ENCODE measurements at places on chromosomes 3 and 15.

DNA sequence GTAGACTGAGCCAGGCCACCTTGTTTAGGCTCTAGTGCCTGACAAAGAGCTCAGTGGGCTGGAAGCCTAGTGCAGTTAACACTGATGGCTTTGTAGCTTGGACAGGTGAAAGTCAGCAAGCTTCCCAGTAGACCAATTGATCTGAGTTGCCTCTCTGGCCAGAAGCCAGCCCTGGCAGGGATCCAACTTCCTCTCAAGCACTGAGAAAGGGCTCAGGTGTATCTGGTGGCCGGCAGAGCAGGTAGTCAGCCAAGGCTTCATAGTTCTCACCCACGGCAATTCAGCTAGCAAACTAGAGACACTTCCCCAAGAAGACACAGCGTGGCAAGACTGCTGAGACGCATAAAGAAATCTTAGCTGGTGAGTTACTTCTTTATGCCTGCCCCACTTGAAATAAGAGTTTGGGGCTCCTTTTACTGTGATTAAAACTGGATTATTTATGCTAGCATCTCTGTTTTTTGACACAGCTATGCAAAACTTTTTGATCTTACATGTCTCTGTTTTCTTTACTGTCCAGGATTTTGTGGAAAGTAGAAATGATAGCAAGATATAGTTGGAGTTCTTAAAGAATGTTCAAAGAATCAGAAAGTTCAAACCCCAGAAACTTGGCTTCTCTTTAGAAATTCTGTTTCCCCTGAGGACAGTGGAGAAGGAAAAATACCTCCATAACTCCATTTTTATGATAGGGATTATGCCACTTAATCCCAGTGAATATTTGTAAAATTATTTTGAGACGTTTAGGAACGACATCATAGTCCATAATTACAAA is 8.4 kb upstream of the CA12 start:
- peak; percentile 9 for ATAC-seq

DNA sequence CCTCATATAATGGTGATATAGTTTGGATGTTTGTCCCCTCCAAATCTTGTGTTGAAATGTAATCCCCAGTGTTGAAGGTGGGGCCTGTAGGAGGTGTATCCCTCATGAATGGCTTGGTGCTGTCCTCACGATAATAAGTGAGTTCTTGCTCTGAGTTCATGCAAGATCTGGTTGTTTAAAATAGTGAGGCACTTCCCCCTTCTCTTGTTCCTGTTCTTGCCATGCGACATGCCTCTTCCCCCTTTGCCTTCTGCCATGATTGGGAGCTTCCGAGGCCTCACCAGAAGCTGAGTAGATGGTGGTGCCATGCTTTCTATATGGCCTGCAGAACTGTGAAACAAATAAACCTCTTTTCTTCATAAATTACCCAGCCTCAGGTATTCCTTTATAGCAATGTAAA is 39.2 kb downstream of the REC114 start:
- ATAC-seq = no peak

DNA sequence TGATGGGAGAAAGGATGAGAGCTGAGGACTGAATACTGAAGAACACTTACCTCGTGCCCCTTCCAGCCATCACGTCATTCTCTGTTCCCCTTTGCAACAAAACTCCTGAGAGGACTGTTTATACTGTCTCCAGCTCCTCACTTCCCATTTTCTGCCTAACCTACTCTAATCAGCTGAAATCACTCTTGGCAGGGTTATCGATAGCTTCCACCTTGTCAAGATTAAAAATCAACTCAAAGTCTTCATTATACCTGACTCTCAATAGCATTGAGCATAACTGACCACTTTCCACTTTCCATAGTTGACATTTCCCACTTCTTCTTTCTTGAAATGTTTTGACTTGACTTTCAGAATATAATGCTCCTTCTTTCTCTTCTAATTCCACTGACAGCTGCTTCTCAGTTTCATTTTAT is 4.3 kb downstream of the BTBD1 start:
- ATAC-seq = no peak

DNA sequence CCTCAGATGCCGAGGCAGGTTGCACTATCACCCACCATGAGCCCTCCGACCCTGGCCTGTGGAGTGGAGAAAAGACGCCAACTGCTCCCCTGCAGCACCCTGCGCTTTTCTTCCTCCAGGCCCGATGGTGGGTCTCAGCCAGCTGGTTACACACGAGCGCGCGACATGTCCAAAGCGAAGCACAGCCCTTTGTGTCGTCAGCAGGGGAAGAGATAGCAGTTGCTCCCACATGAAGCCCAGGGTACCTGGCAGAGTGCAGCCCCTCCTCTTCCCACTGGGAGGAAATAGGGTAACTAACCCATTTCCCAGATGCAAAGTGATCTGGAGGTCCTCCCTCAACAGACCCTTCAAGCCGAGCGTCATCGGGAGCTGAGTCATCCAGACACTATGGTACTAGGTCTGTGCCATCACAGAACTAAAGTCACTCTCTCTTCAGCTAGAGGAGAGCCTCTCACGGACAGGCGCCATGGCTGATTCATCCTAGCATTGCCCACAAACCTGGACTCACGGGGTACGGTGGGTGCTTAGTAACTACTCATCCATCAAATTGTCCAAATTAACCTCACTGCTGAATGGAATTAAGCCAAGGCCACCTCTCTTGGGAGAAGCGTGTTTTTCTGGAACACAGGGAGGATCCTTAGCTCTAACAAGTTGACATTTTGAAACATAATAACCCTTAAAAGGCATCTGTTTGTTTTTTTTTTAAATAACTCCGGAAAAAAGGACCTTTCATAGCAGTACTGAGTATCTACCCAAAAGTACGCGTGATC is 45.2 kb upstream of the BDH1 start:
- no peak for ATAC-seq

- ATAC-seq = no peak
Measured at GRCh38 chr3:41441139-41441538, 241.8 kb downstream of the CTNNB1 start.

- ATAC-seq = no peak
Measured at GRCh38 chr3:5006755-5007202, 27.5 kb downstream of the BHLHE40 start.

DNA sequence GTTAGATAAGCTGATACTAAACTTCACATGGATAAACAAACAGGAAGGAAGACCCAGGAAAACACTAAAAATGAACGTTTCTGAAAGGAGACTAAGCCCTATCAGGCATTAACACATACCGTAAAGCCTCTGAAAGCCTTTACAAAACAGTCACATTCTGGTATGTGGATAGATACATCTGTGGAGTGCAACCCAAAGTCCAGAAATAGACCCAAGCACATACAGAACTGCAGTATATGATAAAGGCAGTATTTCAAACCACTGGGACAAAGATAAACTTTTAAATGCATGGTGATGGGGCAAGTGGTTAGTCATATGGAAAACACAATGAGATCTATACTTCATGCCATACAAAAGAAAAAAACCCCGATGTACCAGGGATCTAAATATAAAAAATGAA is 26.0 kb downstream of the DCBLD2 start:
- no peak for ATAC-seq

DNA sequence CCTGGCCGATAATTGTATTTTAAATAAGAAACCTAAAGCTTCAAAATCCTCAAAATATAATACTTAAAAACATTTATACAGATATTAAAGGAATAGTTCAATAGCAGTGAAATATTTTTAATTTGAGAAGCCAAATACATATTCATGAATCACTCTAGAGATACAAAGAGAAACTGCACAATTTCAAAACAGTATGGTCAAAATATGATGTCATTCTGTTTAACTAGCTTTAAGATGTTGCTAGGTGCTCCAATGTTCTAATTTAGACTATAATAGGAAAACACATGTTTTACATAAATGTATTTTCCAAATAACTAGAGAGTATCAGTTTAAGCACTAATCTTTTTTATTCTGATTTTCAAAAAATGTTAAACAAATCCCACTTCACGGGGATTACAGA is 10.3 kb upstream of the NRROS start:
- no peak for ATAC-seq

GRCh38 chr3:32960404-32961170 is 9.1 kb downstream of the CCR4 start:
- ATAC-seq = no peak

DNA sequence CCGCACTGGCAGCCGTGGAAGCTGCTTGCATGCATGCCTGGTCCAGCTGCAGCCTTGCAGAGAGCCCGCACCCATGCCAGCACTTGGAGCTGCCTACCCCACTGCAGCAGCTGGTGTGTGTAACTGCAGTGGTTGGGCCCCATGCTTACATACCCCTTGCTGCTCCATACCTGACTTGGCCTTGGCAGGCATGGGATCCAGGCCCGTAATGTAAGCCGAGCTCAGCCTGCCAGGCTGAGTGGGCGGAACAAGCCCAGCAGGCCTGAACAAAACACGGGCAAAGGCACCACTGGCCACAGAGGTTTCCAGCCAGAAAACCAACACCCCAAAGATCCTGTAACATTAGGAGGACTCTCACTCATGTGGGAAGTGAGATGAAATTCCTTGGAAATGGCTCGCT is 48.3 kb downstream of the SLC6A20 start:
- ATAC-seq = peak; percentile 30

DNA sequence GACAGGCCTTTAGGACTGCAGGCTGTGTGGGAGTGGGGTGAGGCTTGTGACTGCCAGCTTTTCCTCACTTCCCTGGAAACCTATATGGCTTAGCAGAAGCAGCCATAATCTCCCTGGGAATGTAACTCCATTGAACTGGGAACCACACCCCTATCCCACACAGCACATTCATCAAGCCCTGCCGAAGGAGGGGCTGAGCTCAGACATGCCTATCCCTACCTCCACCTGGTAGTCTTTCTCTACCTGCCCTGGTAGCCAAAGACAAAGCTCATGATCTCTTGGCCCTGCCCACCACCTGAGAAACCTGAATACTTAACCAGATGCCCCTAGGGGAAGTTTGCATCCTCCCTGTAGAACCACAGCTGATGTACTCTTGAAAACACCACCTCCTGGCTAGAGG is 219.8 kb downstream of the UNC13C start:
- no peak for ATAC-seq

DNA sequence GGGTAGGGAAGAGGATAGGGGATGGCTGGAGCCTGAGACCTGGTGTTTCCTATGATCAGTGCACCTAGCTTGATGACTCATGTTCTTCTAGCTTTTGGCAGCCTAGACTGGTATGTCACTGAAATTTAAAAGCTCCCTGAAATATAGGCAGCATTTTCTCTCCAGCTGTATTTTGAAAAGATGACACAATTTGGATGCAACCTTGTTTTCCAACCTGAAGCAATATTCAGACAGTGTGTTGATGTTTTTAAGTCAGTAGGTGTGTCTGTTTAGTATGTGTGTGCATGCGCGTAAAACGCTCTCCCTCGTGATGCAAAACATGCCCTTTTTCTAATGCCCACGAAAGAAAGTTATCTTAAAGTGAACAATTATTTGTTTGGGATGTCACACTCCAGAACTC is 58.5 kb downstream of the RPL22L1 start:
- ATAC-seq = peak; percentile 67

GRCh38 chr3:183064475-183064874 is 34.8 kb downstream of the MCCC1 start:
- ATAC-seq = no peak

- ATAC-seq = no peak
Measured at GRCh38 chr3:189655617-189656016, 24.4 kb downstream of the TP63 start.

DNA sequence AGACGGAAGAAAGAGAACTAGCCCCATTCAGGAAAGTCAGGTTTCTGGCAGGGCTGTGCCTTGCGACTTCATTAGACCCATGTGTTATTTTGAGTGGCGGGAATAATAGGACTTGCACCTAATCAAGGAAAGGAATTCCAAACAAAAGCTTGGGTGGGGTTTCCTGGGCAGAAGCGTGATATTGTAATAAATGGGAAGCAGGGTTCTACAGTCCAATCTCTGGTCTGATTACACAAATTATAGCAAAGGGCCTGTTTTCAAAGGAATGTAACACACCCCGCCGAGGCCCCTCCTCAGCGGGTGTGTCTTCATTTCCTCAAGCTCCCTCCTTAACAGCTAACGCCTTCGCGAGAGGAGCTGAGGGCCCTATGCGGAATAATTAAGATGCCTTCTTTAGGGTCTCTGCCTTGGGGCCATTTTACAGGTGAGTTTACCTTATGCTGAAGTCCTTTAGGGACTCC is 396.0 kb upstream of the C2CD4B start:
- no peak for ATAC-seq

DNA sequence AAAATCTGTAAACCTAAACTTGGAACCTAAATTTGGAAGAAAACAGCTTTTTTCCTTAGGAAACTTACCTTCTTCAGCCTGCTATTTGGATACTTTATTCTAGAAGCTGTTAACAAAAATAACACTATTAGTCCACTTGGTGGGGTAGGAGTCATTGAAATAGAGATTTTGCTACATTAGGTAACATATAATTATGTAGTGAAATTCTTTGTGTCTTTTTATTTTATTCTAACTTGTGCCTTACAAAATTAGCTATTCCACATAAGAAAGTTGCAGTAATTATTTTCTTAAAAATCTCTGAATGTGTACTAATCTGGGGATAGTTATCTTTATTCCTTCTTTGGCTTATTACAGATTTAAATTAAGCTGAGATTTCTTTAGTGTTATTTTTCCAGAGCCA is 360.4 kb upstream of the ROBO2 start:
- no peak for ATAC-seq

GRCh38 chr3:181987736-181988135 is 276.0 kb downstream of the SOX2 start:
- no peak for ATAC-seq

DNA sequence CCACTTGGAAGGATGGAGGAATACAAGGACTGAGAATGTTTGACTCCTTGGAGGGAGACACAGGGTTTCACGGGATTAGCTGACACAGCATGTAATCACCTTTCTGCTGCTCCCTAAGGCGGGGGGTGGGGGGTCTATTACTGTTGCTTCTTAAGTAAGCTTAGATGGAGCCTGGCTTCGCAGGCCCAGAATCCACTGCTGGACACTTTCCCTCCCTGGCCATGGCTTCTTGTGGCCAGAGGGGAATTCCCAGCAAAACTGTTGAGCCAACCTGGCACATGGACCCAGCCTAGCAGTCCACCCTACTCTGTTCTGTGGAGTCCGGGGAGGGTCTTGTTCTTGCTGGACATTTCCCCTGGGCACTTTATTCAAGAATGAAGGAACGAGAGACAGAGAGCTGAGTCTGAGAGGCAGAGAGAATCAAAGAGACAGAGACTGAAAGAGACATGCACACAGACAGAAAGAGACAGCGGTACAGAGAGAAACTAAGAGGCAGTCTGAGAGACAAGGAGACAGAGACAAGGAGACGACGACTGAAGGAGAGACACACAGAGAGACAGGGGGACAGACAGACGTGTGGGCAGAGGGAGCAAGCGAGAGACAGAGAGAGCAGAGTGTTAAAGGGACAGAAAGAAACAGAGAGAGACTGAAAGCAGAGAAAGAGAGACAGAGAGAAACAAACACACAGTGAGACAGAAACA is 55.6 kb upstream of the DLG1 start:
- no peak for ATAC-seq
